ENCODE measurements at places on chromosomes 6 and 20.

DNA sequence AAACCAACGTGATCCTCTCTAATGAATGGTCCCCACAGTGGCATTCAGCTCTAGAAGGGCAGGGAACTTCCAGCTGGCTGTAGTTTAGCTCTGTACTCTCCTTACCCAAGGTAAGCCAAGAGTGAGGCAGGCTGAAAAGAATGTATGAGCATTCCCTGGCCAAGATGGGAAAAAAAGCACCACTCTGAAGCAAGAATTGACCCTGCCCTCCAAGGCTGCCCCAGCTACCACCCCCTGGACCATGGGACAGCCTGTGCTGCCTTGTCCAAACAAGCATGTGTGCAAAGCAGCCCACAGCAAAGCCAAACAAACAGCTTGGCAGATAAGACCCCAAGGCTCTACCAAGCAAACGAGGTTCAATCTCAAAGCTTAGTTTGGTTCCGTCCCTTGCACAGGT lies 73.9 kb downstream of the GFOD1 start:
- no peak for DNase-seq

- no peak for DNase-seq
These were observed 115.9 kb downstream of the COL12A1 start for GRCh38 chr6:75089921-75090320.

GRCh38 chr6:18371010-18371409 lies 16.1 kb upstream of the RNF144B start:
- DNase-seq, result no peak

DNA sequence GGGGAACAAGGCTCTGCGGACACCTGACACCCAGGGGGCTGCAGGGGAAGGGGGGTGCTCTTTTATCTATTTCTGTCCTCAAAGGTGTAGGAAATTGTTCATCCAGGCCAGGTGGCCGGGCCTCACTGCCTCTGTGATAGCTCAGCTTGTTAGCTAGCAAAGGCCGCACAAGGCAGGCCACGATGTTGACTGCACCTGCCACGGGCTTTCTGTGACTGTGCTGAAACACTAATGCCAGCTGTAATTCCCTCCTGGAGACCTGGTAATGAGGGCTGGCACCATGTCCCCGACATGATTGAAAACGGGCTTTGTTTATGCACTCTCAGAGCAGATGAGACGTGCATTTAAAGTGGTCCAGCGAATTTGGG lies 61.4 kb upstream of the APCDD1L start:
- DNase-seq, result no peak

DNA sequence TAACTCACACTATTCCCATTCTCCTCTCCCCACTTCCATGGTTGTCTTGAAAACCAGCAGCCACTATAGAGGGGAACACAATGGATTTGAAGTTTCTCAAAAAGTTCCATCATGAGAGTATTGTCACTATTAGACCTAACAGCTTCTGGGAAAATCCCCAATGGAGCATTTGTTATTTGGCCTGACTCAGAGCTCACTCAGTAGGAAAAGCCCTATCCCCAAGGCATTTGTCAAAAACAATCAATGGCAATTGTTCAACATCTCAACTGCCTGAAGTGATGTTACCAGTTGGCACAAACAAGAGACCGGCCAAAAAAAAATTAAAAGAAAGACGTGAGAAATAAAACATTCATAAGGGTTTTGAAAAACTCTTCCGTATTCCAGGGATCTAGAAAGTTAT lies 98.8 kb downstream of the MYLK4 start:
- no peak for DNase-seq

- DNase-seq, result no peak
These were observed 8.7 kb upstream of the SDHAF4 start for GRCh38 chr6:70557998-70558397.

- DNase-seq, result no peak
These were observed 143.8 kb downstream of the UNC5CL start for GRCh38 chr6:40894962-40895799.

DNA sequence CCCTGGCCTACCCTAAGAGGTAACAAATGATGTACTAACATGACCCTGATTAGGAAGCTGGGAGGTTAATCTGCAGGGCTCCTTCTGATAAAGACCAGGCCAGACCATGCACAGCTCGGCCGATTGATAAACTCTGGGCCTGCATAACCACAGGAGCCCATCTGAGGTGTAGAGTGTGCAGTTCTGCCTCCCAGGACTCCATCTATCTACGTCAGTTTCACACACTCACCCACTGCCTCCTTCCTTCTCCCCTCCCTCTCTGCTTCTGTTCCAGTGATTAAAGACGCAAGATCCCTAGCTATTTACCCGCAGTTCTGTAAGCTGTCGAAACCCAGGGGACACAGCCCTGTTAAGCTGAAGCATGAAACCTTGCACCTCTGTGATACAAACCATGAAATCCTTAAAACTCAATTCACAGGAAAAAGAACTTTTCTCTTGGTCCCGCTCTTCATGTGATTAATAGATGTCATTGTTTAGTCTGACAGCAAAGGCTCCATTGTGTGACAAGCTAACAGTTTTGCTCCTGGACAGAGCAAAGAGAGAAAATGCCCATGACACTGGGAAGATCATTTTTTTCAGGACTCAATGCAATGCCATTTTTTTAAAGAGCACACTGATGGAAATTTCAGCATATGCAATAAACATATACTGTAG lies 470.6 kb downstream of the MAFB start:
- DNase-seq, result no peak
